ENCODE measurements at places on chromosomes 5 and 9. TPM values are rescaled to one million over a fixed set of nuclear protein-coding genes. Genes with fewer than 3 reads are reported as not detected.

- no peak for DNase-seq
- no peak overlapping the region for H3K27ac ChIP-seq
- no peaks in the 10 kb centered on the region for H3K4me1 ChIP-seq
- H3K27me3 ChIP-seq, result no peaks in the 10 kb centered on the region
- H3K4me3 ChIP-seq, result no peak overlapping the region
Observed at GRCh38 chr5:144864118-144864517, 693.4 kb downstream of the KCTD16 start.

GRCh38 chr5:96344678-96345577 lies 88.1 kb downstream of the PCSK1 start:
- H3K4me1 ChIP-seq, result no peaks in the 10 kb centered on the region
- no peaks in the 10 kb centered on the region for H3K36me3 ChIP-seq
- H3K4me3 ChIP-seq, result no peak overlapping the region
- no peak overlapping the region for H3K27ac ChIP-seq
- H3K27me3 ChIP-seq, result no peaks in the 10 kb centered on the region
- no peak for DNase-seq

DNA sequence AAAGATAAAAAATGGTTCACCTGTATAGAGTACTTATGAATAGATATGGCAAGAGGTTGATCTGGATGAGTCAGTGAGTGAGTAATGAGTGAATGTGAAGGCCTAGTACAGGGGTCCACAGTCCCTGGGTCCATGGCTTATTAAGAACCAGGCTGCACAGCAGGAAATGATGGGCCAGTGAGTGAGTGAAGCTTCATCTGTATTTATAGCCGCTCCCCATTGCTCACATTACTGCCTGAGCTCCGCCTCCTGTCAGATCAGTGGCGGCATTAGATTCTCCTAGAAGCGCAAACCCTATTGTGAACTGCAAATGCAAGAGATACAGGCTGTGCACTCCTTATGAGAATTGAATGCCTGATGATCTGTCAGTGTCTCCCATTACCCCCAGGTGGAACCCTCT lies 307.7 kb upstream of the ZNF608 start:
- H3K36me3 ChIP-seq, result no peaks in the 10 kb centered on the region
- H3K4me3 ChIP-seq, result no peak overlapping the region
- DNase-seq, result no peak
- H3K27ac ChIP-seq, result no peak overlapping the region
- no peaks in the 10 kb centered on the region for H3K4me1 ChIP-seq

GRCh38 chr9:101311758-101312420 lies 72.9 kb downstream of the BAAT start:
- no peak overlapping the region for H3K27ac ChIP-seq
- no peaks in the 10 kb centered on the region for H3K4me1 ChIP-seq
- no peak for DNase-seq
- no peak overlapping the region for H3K4me3 ChIP-seq

DNA sequence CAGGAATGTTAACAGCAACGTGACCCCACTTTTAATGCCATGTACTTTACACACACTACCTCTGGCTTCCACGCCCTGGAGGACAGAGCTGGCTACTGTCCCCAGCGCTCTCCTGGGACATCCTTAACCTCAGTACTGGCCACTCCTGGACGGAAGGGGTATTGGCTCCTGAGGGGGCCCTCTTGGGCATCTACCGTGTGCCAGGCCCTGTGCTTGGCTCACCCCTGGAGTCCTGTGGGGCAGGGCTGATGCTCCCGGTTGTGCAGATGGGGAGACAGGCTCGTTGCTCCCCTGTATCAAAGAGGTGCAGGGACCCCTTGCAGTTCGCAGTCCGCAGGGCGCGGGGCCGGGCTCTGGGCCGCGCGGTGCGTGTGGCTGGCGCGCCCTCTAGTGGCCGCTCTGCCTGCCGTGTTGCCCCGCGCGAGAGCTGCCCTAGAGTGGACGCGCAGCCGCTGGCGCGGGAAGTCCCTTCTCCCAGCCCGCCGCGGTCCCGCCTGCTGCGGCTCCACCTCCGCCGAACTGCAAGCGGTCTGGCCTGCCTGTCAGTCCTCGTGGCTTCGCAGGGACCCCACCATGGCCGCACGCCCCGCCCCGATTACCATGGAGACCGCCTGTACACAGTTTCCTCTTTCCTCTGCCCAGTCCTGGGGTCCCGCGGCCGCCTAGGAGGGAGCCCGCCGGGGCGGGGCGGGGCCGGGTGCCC lies at the start of gene WDR38:
WDR38 (plus strand) TSS at position 632 of the 703 bp plus-strand sequence. CDS start 72 bp downstream, outside the sequence.
- peak within 1 kb of the TSS; percentile 55 for H3K4me3 ChIP-seq
- no peaks in the 10 kb centered on the region for H3K27me3 ChIP-seq
- no peak within 1 kb of the TSS for H3K27ac ChIP-seq
- peaks cover 5% of the 10 kb centered on the region for H3K4me1 ChIP-seq
- peak; percentile 84 for DNase-seq

The OGN gene
- 9.7 TPM for total RNA-seq

The GOLGA1 gene
- 52.8 TPM for total RNA-seq
